CD4-positive, CD25-positive, alpha-beta regulatory T cell (primary cell): ENCODE measurements at places on chromosomes 2 and 18. TPM values are rescaled to one million over a fixed set of nuclear protein-coding genes. Genes with fewer than 3 reads are reported as not detected.
A peak's percentile ranks its signal among the peaks of the same experiment; 100 is the strongest.

GRCh38 chr2:119306196-119306590 lies 60.4 kb downstream of the C2orf76 start:
- H3K27ac ChIP-seq: no peak overlapping the region
- H3K36me3 ChIP-seq: no peaks in the 10 kb centered on the region
- no peak for DNase-seq
- no peaks in the 10 kb centered on the region for H3K27me3 ChIP-seq

GRCh38 chr2:99451280-99451679 lies 38.5 kb downstream of the REV1 start:
- H3K27me3 ChIP-seq: no peaks in the 10 kb centered on the region
- H3K36me3 ChIP-seq: peaks cover 45% of the 10 kb centered on the region
- H3K4me3 ChIP-seq: no peak overlapping the region
- no peak overlapping the region for H3K27ac ChIP-seq

Gene TPO
- 0.27 TPM for total RNA-seq

- peaks cover 2% of the 10 kb centered on the region for H3K27me3 ChIP-seq
- no peak overlapping the region for H3K4me3 ChIP-seq
- no peak for DNase-seq
These were observed 153.6 kb downstream of the MTCL1 start for GRCh38 chr18:8858888-8859511.

Gene ANKRD29
- total RNA-seq: not detected

- no peaks in the 10 kb centered on the region for H3K27me3 ChIP-seq
- peaks cover 81% of the 10 kb centered on the region for H3K36me3 ChIP-seq
- no peak overlapping the region for H3K27ac ChIP-seq
- H3K4me3 ChIP-seq: no peak overlapping the region
- no peaks in the 10 kb centered on the region for H3K4me1 ChIP-seq
These were observed 59.5 kb upstream of the AMMECR1L start for GRCh38 chr2:127945281-127945680.

- H3K36me3 ChIP-seq: no peaks in the 10 kb centered on the region
- peak within 1 kb of the TSS; percentile 99 for H3K4me3 ChIP-seq
- peak; percentile 96 for DNase-seq
- peak within 1 kb of the TSS; percentile 87 for H3K27ac ChIP-seq
These were observed at the start of gene NBEAL1 for GRCh38 chr2:203014456-203015199. NBEAL1 (plus strand) TSS chr2:203014875; CDS start chr2:203016385, 1,510 bp downstream.

DNA sequence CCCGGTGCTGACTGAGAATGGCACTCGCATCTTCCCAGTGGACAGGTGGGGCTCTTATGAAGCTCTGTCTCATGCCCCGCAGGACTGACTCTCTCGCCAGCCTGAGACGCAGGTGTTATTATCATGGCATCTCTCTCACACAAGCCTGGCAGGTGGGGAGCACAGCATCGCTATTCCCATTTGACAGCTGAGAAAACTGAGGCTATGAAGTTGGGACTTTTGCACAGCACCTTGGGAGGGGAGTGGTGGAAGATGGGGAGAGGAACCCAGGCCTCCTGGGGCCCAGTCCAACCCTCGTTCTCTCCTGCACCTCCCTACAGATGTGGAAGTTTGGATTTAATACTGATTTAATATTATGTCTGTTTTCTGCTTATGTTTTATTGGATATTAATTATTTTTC lies 9.0 kb upstream of the NTSR2 start:
- no peak overlapping the region for H3K27ac ChIP-seq
- no peak overlapping the region for H3K4me3 ChIP-seq
- no peak for DNase-seq
- peaks cover 3% of the 10 kb centered on the region for H3K27me3 ChIP-seq
- H3K4me1 ChIP-seq: no peaks in the 10 kb centered on the region

GRCh38 chr2:88760819-88761598 lies 69.5 kb downstream of the RPIA start:
- no peaks in the 10 kb centered on the region for H3K27me3 ChIP-seq
- H3K36me3 ChIP-seq: no peaks in the 10 kb centered on the region
- H3K4me3 ChIP-seq: no peak overlapping the region
- no peak overlapping the region for H3K27ac ChIP-seq
- no peak for DNase-seq

GRCh38 chr2:105416156-105416555 lies 17.3 kb upstream of the FHL2 start:
- H3K27ac ChIP-seq: no peak overlapping the region
- H3K27me3 ChIP-seq: peaks cover 19% of the 10 kb centered on the region
- H3K4me3 ChIP-seq: no peak overlapping the region
- no peaks in the 10 kb centered on the region for H3K36me3 ChIP-seq
- no peaks in the 10 kb centered on the region for H3K4me1 ChIP-seq

DNA sequence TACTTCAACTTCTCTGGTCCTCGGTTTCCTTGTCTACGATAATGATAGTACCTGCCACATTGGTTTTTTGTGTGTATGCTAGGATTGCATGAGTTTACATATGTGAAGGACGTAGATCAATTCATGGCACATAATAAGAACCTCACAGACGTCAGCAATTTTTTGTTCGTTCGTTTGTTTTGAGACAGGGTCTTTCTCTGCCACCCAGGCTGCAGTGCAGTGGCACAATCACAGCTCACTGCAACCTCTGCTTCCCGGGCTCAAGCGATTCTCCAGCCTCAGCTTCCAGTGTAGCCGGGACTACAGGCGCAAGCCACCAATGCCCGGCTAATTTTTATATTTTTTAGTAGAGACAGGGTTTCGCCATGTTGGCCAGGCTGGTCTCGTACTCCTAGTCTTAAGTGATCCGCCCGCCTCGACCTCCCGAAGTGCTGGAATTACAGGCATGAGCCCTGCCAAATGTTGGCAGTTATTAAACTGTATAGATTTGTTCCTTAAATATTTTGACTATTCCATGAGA lies 756 bp upstream of the SLC35F5 start:
- H3K27ac ChIP-seq: peak overlapping the region; percentile 93
- peaks cover 13% of the 10 kb centered on the region for H3K4me1 ChIP-seq
- H3K4me3 ChIP-seq: peak overlapping the region; percentile 91
- H3K27me3 ChIP-seq: no peaks in the 10 kb centered on the region

GRCh38 chr18:48749768-48750167 lies 201.0 kb downstream of the SMAD7 start:
- H3K27ac ChIP-seq: no peak overlapping the region
- H3K36me3 ChIP-seq: no peaks in the 10 kb centered on the region
- DNase-seq: no peak
- no peaks in the 10 kb centered on the region for H3K4me1 ChIP-seq
- H3K4me3 ChIP-seq: no peak overlapping the region
- no peaks in the 10 kb centered on the region for H3K27me3 ChIP-seq

- peaks cover 13% of the 10 kb centered on the region for H3K4me1 ChIP-seq
- H3K27ac ChIP-seq: no peak overlapping the region
- no peak overlapping the region for H3K4me3 ChIP-seq
- H3K27me3 ChIP-seq: no peaks in the 10 kb centered on the region
These were observed 181.7 kb upstream of the SLC39A10 start for GRCh38 chr2:195475336-195475735.

- H3K4me3 ChIP-seq: peak overlapping the region; percentile 70
- peak; percentile 8 for DNase-seq
- H3K4me1 ChIP-seq: peaks cover 13% of the 10 kb centered on the region
- no peaks in the 10 kb centered on the region for H3K27me3 ChIP-seq
- H3K27ac ChIP-seq: no peak overlapping the region
These were observed 56.1 kb upstream of the TANK start for GRCh38 chr2:161104054-161104553.

GRCh38 chr2:67917332-67918054 lies 145.3 kb downstream of the C1D start:
- no peak overlapping the region for H3K4me3 ChIP-seq
- H3K36me3 ChIP-seq: no peaks in the 10 kb centered on the region
- no peaks in the 10 kb centered on the region for H3K27me3 ChIP-seq
- no peak for DNase-seq
- no peaks in the 10 kb centered on the region for H3K4me1 ChIP-seq
- H3K27ac ChIP-seq: no peak overlapping the region

- no peak overlapping the region for H3K4me3 ChIP-seq
- no peak for DNase-seq
- H3K27me3 ChIP-seq: peaks cover 2% of the 10 kb centered on the region
- no peaks in the 10 kb centered on the region for H3K36me3 ChIP-seq
These were observed 108.8 kb downstream of the SH3RF3 start for GRCh38 chr2:109237792-109238191.

Gene NEU4
- 3.8 TPM for total RNA-seq

Gene ERBB4
- not detected for total RNA-seq

- H3K27me3 ChIP-seq: no peaks in the 10 kb centered on the region
- no peak overlapping the region for H3K4me3 ChIP-seq
- H3K27ac ChIP-seq: no peak overlapping the region
- DNase-seq: no peak
- H3K4me1 ChIP-seq: no peaks in the 10 kb centered on the region
These were observed 67.0 kb downstream of the ASAP2 start for GRCh38 chr2:9273486-9274130.

DNA sequence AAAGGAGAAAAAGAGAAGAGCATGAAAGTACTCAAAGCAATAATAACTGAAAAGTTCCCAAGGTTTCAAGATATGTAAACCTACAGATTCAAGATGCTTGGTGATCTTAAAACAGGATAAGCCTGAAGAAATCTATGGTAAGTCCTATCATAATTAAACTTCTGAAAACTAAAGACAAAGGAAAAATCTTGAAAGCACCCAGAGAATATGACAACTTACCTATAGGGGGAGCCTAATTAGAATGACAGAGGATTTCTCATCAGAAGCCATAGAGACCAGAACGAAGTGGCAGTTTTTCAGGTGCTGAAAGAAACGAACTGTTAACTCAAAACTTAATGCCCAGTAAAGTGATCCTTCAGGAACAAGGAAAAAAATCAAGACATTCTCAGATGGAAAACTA lies 59.7 kb downstream of the XDH start:
- H3K36me3 ChIP-seq: no peaks in the 10 kb centered on the region
- no peak overlapping the region for H3K4me3 ChIP-seq
- DNase-seq: no peak
- no peak overlapping the region for H3K27ac ChIP-seq
- no peaks in the 10 kb centered on the region for H3K4me1 ChIP-seq

Gene MGAT4A
- 105 TPM for total RNA-seq

DNA sequence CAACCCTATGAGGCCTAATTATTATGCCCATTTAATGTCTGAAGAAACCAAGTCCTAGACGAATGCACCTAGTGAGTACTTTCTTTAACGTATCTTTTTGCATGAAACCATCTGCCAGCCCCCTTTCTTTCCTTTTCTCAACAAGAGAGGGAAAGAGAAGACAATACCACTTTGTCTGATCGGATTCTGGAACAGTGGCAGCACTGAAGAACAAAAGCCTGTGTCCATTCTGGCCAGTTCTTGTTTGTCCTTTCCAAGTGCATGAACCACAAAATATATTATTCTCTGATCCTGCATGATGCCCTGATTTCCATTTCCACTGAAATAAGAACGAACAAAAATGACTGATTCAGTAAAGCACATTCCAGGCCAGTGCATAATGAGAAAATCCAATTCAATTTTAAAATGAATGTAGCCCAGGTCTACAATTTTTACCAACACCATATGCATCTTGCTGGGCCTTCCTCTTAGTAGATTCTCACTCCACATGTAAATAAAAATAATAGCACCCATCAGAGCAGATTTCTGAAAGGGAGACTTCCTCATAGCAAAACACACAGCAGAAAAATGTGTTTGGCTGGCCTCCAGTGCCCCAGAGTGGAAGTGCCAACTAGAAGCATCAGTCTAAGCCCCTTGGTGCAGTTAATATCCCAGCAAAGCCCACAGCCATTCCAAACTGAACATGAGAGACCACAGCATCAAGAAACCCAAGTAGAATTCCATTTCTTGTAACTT lies 422.6 kb upstream of the ID2 start:
- H3K4me1 ChIP-seq: no peaks in the 10 kb centered on the region
- H3K27me3 ChIP-seq: no peaks in the 10 kb centered on the region
- no peaks in the 10 kb centered on the region for H3K36me3 ChIP-seq
- H3K4me3 ChIP-seq: no peak overlapping the region
- no peak overlapping the region for H3K27ac ChIP-seq
